ENCODE measurements at places on chromosomes 3 and 15. TPM values are rescaled to one million over a fixed set of nuclear protein-coding genes. Genes with fewer than 3 reads are reported as not detected.

- H3K27ac ChIP-seq, result no peak overlapping the region
- H3K4me3 ChIP-seq, result no peak overlapping the region
- peaks cover 37% of the 10 kb centered on the region for H3K4me1 ChIP-seq
- no peaks in the 10 kb centered on the region for H3K27me3 ChIP-seq
- DNase-seq, result no peak
These were observed 75.5 kb downstream of the RBPMS2 start for GRCh38 chr15:64699751-64700388.

DNA sequence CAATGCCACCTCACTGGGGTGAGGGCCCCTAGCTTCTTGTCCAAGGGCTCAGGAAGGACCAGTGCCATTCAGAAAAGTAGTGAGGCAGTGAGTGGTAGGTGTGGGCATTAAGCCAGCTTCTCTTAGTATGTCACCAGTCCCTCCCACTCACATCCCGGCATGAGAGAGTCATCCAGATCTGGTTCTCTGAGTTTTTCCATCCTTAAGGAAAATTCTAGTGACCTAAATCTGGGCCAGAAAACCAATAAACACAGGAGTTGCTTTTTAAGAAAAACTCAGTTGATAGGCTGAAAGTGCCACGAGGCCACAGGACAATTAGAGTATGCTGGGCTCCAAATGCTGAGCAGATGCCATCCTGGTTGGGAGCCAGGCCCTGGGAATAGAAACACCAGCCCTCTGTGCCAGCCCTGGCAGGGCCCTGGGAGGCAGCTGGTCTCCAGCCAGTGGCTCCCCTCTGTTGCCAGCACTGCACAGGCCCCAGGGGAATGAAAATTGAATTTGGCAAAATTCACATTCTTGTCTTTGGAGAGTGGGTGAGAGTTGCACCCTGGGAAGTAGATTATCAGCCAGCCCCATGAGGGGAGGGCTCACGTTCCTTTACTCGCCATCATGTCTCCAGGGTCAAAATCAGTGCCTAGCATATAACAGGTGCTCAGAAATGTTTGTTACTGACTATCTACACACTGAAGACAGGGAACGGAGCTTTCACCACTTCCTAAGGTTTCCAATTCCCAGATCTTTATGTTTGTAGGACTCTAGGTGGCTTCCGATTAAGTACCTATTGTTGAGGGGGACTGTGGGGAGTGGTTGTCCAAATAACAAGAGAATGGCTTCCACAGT lies 52.8 kb downstream of the FAM43A start:
- no peaks in the 10 kb centered on the region for H3K27me3 ChIP-seq
- H3K4me1 ChIP-seq, result peaks cover 14% of the 10 kb centered on the region

GRCh38 chr3:168473334-168473890 lies 377.7 kb upstream of the GOLIM4 start:
- no peaks in the 10 kb centered on the region for H3K36me3 ChIP-seq
- H3K27me3 ChIP-seq, result no peaks in the 10 kb centered on the region

DNA sequence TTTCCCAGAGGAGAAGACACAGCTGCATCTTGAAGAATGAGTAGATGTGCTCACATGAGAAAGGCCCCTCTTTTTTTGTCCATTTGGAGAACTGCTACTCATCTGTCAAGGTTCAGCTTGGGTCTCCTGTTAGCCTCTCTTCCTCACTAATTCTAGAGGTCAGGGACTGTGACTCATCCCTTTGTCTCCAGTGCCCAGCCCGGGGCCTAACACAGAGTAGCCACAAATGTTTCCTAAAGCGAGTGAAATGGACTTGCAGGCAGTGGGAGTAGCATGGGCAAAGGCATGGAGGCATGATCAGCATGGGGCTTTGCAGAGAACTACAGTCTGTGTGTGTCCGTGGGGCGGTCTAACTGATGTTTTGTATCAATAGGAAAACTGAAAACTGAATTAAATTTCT lies 33.9 kb upstream of the MRPS22 start:
- H3K36me3 ChIP-seq, result no peaks in the 10 kb centered on the region
- no peak overlapping the region for H3K27ac ChIP-seq
- no peak for DNase-seq
- no peaks in the 10 kb centered on the region for H3K27me3 ChIP-seq
- H3K4me3 ChIP-seq, result no peak overlapping the region

DNA sequence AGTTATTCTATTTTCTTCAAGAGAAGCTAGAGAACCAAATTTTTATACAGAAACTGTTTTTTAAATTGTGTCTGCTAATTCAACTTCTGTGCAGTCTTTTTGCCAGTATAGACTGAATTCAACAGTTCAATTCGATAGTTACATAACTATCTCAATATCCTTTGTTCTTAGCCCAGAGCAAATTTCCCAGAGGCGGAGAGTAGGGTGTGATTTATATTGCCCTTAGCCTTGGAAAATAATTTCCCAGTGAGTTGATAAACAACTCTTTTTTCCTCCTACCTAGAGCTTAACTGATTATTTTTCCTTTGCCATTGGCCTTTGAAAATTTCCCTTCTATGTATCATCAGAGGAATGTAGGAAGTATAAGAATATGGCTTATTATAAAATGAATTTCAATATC lies 420.5 kb downstream of the NSUN3 start:
- DNase-seq, result no peak
- no peaks in the 10 kb centered on the region for H3K27me3 ChIP-seq
- no peak overlapping the region for H3K27ac ChIP-seq
- H3K4me1 ChIP-seq, result no peaks in the 10 kb centered on the region

- H3K4me1 ChIP-seq, result no peaks in the 10 kb centered on the region
- no peak for DNase-seq
- no peak overlapping the region for H3K27ac ChIP-seq
- H3K27me3 ChIP-seq, result no peaks in the 10 kb centered on the region
- no peak overlapping the region for H3K4me3 ChIP-seq
- no peaks in the 10 kb centered on the region for H3K36me3 ChIP-seq
These were observed 692.7 kb downstream of the MCTP2 start for GRCh38 chr15:94924057-94924456.

MEX3B gene
- total RNA-seq, result 1.7 TPM

CHRNA3 gene
- not detected for total RNA-seq

DNA sequence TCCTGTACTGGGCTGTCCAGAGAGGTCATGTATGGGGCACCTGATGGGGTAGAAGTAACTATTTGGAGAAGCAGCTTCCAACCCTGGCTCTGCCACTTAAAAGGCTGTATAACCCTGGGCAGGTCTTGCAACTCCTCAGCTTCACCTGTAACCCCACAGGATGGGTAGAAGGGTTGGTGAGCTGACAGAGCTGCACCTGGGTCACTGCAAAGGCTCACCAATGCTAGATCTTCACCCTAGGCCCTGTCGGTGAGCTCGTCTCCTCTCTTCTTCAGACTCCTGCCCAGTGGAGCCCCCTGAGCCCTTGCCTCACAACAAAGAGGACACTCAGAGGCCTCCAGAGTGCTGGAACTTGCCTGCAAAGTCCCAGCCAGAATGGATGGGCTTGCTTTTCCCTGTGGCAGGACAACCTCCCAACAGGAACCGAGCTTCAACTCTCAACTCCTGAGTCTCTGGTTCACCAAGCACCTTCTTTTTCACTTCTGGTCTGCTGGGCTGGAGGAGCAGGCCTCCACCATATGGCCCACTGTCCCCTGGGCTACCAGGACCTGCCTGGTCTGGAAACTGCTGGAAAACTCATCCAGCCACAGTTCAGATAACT lies 45.9 kb downstream of the XXYLT1 start:
- peak; percentile 9 for DNase-seq
- no peak overlapping the region for H3K4me3 ChIP-seq
- no peaks in the 10 kb centered on the region for H3K4me1 ChIP-seq
- no peaks in the 10 kb centered on the region for H3K27me3 ChIP-seq

DNA sequence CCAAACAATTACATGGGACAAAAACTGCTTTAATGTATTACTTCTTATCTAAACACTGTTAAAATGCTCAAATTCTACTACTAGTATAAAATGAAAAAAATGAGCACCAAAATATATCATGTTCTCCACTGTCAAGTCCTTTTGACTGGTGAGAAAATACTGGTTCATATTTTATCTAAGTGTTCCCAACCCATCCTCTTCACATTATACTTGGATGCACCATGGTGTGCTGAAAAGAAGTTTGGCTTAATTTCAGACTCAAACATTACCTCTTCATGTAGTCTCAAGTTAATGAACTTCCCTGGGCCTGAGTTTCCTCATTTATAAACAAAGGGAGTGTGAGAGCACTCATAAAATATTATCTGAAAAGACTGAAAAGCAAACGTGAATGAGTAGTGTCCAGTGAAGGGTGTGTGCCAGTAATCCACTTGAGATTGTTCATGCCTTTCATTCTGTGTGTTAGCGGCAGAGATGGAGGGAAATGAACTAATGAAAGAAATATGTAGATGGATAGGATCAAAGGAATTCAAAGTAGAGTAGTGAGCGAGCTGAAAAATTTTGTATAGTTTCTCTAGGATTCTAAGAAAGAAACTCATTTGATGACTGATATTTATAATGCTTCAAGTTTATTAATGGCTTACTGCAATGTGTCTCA lies 263.2 kb downstream of the NLGN1 start:
- H3K4me3 ChIP-seq, result no peak overlapping the region
- H3K27me3 ChIP-seq, result no peaks in the 10 kb centered on the region
- DNase-seq, result no peak
- H3K27ac ChIP-seq, result no peak overlapping the region
- H3K4me1 ChIP-seq, result no peaks in the 10 kb centered on the region

NOX5 gene
- total RNA-seq, result not detected

Measured in natural killer cell (primary cell).